ENCODE measurements at places on chromosomes 16 and 17.

DNA sequence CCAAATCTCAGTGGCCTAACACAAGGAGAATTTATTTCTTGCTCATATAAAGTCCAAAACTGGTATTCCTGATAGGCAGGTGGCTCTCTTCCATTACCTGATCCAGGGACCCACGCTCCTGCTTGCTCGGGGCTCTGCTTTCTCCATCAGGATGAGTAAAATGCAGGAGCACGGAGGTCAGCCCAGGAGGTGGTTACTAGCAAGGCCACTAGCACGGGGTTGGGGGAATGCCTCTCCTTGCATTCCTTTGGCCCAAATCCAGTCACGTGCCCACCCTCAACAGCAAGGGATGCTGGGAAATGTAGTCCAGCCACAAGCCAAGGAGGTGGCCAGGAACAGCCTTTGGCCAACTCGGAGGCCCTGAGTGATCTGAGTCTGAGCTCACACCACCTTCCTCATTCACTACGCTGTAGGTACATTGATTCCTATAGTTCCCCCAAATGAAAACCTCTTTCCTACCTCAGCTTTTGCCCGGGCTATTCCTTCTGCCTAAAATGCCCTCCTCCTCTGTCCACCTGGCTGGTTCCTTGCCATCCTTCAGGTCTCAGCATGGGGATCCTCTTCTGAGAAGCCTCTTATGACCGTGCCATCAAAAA lies 38.3 kb upstream of the HAPSTR1 start:
- DNase-seq: peak; percentile 46

GRCh38 chr17:5610956-5611355 lies 26.6 kb upstream of the NLRP1 start:
- no peak for DNase-seq

- no peak for DNase-seq
Observed at GRCh38 chr17:6608321-6608720, 32.2 kb downstream of the KIAA0753 start.

DNA sequence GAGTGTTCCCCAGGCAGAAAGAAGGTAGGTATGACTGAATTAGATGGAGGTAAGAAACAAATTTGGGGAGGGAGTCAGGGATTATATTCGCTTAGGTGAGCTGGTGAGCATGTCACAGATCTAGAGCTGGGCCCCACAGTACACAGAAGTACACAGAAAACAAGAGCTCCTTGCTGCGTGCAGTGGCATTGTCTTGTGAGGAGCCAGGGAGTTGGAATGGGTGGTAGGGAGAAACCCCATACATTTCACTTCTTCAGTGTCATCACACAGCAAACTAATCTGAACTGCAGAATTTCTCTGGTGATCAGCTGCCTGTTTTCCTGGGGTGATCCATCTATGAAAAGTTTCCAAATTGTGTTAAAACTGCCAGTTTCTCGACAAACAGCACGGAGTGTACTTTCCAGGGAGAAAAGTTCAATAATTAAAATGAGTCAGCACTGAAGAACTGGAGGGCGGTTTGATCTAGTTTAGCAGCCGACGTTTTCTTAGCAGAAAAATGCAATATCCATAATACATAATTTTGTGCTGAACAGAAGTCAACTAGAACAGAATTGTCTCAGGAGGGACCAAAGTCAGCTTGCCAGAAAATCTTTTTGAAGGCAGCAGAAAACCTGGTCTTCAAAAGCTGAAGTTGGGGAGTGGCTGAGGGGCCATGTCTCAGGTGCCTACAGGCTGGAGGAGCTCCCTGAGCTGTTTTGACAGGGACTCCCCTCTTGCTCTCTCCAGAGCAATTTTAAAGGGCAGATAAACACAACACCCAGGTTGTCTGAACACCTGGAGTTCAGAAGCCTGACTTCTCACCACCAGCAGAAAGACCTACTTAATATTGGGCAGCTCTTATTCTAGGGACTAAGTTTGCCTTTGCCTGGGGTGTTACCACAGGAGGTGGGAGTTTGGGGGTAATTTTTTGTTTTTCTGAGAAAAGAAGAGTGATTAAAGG lies 448.6 kb downstream of the CA10 start:
- no peak for DNase-seq

DNA sequence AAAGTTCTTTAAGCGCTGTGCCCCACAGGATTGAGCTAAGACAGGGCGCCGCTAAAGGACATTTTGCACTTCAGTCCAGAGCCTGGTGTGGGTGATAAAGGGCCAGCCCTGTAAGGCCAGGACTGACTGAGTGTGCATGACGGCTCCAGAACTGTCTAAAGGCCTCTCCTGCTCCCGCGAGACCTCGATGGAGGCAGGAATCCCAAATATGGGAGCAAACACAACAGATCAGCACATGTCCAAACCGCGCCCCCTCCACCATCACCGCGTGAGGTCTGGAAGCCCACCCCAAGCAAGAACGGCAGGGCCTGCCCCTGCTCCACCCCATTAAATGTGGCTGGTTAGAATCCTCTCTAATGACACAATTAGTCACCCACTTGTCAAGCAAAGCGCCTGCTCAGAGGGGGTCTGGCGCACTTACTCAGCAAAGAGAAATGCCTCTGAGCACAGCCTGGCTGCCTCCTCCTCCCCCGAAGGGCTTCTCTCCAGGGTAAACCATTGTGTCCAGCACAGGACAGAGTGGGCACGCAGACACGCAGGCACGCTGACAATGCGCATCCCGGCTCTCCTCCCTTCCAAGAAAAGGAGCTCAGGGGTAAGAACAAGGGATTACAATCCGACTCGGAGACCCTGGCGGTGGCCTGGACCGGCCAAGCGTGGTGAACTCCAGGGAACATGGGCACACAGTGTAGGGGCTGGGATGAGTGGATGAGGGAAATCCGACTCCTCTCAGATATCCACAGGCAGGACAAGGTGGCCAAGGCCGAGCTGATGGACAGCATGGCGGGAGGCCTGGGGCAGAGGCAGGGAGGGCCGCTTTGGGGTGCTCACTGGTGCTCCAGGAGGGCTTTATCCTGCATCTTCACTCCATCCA lies 1.5 kb downstream of the MXRA7 start:
- DNase-seq: peak; percentile 70

DNA sequence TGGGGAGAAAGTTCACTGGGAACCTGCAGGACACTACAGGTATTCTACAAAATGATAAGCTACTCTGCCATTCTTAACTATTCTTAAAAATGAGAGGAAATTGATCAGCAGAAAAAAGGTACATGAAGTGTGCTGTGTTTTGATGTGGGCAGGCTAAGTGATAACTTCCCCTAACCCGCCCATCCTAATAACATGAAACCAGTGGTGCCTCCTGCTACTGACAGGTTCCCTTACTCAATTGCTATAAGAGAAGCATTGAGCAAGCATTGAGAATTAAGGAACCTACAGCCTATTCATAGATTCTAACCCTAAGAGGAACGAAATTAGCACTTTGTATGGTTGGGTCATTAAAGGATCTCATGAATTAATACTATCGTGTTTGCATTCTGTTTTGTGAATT lies 18.9 kb downstream of the XYLT1 start:
- no peak for DNase-seq

DNA sequence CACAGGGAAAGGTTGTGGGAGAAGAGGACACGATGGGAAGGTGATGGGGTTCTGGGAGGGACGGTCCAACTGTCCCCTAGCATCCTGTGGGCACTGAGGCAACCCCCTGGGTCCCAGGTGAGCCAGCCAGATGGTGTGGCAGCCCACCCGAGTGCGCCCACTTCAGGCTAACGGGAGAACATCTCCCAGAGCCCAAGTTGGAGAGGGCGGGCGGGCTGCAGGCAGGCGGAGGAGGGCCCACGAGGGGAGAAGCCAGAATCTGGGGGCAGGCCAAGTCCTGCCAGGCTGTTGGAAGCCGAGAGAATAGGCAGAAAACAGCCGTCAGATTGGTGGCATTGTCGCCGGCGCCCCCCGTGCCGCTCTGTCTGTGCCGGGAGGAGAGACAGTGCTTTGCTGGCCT lies 13.8 kb upstream of the ABCC3 start:
- DNase-seq: no peak

DNA sequence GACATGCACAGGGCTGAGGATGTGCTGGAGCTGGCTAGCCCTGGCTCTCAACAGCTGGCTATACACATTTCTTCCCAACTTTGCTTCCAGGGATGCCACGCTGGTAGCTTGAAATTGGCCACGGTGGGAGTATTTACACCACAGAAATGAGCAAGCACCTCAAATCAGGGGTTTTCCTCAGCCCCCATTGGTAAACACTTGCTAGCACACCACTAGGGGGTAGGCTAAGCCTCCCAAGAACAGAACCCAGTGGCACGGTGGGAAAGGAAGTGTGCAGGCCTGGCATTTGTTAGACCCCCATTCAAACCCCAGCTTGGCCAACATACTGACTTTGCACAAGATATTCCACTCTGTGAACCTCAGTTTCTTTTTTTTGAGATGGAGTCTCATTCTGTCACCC lies 12.9 kb downstream of the DRC3 start:
- DNase-seq: no peak

DNA sequence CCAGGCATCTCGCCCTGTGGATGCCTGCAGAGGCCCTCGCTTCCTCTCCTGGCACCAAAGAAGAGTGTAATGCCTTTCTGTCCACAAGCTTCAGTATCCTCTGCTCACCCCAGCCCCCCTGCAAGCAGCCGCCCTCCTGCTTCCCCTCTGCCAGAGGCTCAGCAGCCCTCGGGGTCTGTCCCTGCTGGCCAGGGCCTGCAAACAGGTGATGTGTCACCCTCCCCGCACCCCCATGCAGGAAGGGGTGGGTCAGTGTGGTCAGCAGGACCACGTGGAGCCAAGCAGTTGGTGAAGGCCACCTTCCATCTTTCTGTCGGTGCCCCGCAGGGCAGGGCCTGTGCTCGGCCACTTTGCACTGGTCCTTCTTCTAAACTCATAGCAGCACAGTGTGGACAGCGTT lies 129.9 kb upstream of the CIBAR2 start:
- no peak for DNase-seq

GRCh38 chr16:31869511-31870201 lies 4.0 kb upstream of the ZNF267 start:
- peak; percentile 56 for DNase-seq

GRCh38 chr17:82158825-82159224 lies 53.8 kb downstream of the CCDC57 start:
- DNase-seq: no peak

DNA sequence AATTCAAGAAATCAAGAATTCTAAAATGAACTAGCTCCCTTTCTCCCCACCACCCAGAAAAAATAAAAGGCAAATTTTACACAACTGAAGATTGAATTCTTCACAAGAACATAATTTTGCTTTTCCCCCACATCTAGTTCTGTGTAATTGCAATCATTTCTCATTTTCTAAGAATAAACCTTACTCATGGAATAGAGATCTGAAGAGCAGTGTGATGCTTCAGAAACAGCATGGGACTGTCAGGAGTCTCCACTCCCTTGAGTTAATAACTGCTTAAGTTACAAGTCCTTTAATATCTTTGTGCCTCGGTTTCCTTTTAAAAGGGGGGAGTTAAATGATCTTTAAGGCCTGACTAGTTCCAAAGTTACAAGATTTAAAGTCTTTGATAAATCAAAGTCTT lies 53.7 kb downstream of the CACNG1 start:
- DNase-seq: no peak

DNA sequence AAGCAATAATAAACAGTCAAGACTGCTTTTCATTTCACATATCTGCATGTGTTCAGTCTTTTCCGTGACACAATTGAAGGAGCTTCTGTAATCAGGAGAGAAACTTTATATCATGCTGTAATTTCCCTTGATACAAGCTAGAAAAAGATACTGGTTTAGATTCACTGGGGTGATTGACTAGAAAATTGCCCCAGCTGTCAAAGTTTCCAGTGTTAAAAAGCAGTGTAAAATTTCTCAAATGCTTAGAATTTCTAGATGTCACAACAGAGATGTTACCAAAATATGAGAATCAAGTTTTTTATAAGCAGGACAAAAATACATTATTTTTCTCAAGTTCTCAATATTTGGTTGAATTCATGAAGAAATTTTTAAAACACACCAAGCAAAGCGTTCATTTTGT lies 292.4 kb upstream of the HSBP1 start:
- no peak for DNase-seq

GRCh38 chr17:76585033-76585648 lies 519 bp downstream of the ST6GALNAC2 start:
- peak; percentile 42 for DNase-seq
